ENCODE measurements at places on chromosomes 2 and 18.
A peak's percentile ranks its signal among the peaks of the same experiment; 100 is the strongest.

DNA sequence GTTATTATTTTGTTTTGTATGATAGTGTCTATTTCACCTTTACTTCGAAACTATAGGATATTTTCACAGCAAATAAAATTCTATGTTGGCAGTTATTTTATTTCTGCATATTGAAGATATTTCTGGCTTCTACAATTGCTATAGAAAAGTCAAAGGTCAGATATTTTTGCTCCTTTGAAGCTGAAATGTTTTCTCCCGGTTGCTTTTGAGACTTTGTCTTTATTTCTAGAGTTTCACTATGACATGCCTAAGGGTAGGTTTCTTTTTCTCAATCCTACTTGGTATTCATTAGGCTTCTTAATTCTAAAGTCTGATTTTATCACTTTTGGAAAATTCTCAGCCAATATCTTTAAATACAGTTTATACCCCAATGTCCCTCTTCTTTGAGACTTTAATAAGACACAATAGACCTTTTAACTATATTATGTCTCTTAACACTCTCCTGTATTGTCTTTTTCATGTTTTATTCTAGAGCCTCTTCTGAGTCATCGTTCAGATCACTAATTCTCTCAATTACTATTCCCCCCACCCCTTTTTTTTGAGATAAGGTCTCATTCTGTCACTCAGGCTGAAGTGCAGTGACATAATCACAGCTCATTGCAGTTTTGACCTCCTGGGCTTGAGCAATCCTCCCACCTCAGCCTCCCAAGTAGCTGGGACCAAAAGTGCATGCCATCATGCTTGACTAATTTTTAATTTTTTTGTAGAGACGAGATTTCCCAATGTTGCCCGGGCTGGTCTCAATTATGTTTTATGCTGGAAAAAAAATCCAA lies 50.5 kb downstream of the USP37 start:
- DNase-seq, result no peak

DNA sequence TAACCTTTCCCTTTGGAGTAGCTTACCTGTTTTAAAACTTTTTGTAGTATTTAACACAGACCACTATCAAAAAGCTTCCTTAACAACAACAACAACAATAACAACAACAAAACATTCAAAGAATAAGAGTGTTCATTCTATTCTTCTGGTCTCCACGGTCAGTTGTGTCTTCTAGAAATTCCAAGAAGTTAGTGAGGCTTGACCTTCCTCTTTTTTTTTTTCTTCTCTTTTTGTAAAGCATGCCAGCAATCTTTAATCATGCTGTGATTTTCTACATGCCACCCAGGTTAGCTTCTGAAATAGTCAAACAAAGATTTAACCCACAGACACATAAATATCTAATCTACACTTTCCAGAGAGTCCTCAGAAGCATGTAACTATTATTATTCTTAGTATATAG lies 28.4 kb upstream of the KLHL14 start:
- DNase-seq, result no peak

DNA sequence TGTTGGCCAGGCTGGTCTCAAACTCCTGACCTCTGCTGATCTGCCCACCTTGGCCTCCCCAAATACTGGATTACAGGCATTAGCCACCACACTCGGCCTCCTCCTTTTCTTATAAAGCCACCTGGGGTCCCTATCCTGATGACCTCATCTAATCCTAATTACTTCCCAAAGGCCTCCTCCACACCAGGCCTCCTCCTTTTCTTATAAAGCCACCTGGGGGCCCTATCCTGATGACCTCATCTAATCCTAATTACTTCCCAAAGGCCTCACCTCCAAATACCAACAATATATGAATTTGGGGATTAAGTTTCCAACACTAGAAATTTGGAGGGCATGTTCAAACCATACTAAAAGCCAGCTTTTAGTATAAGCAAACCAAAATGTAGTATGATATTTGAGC lies 9.7 kb upstream of the RMC1 start:
- no peak for DNase-seq

GRCh38 chr2:106105151-106105922 lies 88.8 kb downstream of the UXS1 start:
- no peak for DNase-seq

- no peak for DNase-seq
Measured at GRCh38 chr2:99865818-99866676, 276.3 kb downstream of the AFF3 start.

DNA sequence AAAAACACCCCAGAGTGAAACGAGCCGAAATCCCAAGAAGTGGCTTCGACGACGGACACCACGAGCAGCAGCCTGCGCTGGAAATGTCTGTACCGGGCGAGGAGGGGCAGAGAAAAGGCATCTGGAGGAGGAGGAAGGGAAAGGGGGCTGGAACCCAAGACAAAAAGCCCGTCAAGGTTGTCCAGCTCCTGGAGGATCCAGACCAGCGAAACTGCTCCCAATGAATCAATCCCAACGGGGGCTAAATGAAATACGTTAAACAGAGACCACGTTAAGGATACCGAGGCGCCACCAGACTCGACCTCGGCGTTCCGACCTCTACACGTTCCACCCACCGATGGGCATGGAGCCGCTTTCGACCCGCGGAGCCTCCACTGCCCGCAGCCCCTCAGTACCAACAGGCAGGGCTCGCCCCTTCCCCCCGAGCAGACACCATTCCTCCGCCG lies 400 bp downstream of the CCDC88A start:
- DNase-seq, result peak; percentile 22

DNA sequence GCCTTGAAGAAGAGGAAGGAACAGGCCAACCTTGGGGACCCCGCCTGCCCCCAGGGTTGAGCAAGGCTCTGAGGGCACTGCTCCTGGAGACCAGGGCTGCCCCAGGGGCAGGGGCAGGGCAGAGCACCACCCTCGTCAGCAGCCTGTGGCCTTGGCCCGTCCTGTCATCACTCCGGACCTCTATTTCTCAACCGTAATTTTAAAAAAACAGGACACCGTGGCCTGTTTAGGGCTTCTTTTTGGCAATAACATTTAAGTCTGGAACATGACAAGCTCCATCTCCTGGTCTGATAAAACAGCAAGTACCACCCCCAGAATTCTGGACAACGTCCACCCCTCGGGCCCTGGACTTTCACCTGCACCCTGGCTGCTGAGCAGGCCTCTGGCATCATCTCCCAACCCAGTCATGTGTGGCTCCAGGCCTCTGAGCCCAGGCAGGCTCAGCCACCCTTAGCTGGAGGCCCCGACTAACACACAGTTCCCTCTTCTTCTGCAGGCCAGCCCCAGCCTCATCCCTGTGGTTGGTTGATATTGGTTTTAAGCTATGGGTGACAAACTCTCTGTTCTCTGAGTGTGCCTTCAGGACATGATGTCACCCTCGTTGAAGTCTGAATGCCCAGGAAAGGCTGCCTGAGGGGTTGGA lies 22.6 kb upstream of the ID2 start:
- no peak for DNase-seq

DNA sequence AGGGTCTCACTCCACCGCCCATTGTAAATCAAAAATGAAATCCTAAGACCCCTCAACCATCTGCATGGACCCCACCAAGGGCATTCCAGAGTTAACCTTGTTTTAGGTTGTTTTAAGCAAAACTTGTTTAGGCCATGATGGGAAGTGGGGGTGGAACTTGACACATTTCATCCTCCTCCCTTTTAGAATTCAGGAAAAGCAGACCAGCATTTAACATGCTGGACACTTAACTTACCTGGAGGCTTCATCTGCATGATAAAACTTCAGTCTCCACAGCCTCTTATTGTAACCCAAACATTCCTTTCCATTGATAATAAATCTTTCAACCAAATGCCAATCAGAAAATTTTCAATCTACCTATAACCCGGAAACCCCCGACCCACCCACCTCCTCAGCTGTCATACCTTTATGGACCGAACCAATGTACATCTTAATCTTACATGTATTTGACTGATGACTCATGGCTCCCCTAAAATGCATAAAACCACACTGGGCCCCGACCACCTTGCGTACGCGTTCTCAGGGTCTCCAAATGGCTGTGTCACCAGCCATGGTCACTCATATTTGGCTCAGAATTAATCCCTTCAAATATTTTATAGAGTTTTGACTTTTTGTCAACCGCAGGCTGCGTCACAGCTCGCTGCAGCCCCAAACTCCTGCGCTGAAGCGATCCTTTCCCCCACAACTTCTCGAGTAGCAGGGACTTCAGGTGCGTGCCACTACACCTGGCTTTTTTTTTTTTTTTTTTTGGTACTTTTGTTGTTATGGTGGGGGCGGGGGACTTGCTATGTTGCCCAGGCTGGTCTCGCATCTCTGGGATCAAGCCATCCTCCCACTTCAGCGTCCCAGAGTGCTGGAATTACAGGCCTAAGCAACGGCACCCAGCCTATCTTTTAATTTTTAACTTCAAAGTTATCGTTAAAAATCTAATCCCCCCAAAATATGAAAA lies 917 bp downstream of the MPPE1 start:
- DNase-seq, result no peak

DNA sequence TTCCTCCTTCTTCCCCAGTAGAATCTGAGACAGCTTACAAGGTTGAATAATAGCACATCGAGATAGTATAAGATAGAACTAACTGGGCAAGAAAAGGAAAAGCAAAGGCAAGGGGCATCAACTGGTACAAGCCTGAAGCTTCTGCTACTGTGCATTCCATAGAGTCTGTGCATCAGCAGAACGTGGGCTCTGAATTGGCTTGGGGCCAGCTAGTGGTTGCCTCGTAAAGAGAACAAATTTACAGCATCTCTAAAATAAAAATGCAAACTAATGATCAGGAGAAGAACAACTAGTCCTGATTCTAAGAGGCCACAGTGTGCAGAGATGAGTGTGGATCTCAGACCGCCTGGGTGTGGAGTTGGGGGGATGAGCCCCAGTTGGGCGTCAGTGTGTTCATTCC lies 36.6 kb downstream of the UPP2 start:
- no peak for DNase-seq

DNA sequence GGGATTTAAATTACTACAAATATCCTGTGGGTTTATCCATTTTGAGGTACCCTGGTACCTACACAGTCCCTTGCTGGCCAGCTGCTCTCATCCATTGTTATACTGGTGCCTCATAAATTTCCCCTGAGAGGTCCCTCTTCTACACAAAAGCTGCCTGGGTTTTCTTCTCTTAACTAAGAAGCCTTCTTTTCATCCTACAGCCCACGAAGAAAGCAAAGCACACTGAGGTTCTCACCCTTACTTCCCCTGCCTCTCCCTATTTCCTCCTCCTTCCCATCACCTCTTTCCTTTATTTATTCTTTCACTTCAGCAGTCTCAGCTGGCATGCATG lies 154.9 kb downstream of the CSRNP3 start:
- DNase-seq, result no peak

DNA sequence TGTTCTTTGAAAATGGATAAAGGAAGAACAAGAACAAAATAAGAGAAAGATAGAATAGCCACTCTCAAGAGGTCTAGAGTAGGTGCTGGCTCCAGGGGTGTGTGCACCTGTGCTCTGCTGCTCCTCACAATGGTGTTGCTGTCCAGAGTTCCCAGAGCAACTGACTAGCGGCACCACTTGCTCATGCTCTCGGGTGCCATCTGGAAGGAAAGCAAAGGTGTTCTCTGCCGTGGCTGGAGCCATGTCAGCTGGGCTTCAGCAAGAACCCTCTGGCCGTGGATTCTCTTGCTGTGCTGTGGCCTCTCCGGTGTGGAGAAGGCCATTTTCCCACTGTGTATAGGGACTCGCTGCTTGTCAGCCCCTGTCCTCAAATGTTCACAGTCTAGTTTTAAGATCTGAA lies 114.6 kb upstream of the TEX51 start:
- DNase-seq, result no peak

DNA sequence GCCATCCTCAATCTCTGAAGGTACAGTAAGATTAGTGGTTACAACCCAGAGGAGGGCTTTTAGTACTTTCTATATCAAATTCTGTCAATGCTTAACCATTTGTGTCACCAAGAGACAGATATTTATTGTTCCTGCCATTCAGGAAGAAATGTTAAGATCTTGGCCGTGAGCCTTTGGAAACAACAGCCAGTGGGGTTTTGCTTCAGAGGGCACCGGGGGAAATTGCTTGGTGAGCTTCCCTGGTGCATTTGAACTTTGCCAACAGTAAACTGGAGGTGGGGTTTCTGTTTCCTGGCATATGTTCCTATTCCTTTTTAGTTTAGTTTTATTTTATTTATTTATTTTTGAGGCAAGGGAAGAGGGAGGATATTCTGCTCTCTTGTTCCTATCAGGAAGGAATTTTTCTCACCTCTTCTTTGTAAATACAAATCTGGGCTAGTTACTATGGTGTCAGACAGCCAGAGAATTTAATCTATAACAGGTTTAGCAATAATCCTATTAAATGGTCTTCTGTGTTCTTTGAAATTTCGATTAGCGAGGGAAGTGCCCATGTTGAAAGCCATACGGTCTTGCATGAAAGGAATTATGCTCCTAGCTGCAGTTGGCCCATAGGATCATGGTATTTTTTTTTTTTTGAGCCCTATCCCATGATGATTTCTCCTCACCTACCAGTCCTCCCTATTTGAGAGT lies 95.7 kb downstream of the MAIP1 start:
- DNase-seq, result no peak

DNA sequence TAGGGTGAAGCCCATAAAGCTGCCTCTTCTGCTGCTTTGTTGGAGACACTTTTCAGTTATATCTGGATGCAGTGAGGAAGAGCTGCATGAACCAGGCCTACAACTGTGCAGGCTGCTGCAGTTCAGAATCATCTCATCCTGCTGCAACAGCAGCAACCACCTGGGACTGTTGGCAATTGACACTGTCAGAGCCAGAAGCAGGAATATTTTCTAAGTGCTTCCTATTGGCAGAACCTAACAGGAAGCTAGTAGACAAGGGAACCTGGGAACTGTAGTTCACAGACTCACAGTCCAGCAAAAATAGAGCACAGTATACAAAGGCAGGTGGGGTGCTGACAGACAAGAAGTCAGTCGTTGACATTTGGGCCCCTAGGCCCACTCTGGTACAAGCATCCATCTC lies 452.9 kb upstream of the SPRED2 start:
- no peak for DNase-seq

GRCh38 chr2:98347298-98348065 lies 1.2 kb downstream of the CNGA3 start:
- no peak for DNase-seq

DNA sequence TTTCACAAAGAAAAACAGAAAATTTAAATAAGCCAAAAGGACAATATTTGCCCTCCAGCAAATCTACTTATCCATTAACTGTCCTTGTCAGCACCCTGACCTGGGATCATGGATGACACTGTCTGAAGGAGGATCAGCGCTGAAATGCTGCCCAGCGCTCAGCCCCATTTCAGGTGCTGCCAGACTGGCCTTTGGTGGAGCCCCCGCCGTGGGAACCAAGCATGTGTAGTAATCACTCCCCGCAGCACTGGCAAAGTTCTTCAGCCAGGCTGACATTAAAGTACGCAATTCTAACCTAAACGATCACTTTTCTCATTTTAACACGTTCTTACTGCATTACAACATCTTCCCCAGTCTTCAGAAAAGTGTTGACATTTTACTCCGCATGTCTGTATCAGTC lies 108.6 kb upstream of the GPC1 start:
- DNase-seq, result no peak

GRCh38 chr2:54470266-54470938 lies 14.3 kb downstream of the SPTBN1 start:
- no peak for DNase-seq

DNA sequence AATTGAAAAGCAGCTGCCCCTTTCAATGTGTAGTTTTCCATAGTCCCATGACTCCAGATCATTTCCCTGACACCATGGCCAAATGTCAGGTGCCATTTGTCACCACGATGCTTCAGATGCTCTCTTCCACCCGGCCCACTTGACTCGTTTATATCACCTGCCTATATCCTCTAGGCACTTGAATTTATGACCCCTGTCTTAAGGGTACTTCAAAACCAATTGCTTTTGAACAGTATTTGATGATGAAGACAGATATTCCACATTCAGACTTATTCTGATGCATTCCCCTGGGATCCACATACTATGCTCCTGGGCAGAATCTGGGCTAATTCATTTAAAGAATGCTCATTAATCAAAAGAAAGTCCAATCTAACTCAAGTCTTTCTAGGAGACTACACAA lies 16.9 kb upstream of the RHBDD1 start:
- DNase-seq, result no peak
